ENCODE measurements at places on chromosomes 11 and 22.

GRCh38 chr22:35426801-35427140, 26.8 kb downstream of the MCM5 start:
- no peak for DNase-seq

DNA sequence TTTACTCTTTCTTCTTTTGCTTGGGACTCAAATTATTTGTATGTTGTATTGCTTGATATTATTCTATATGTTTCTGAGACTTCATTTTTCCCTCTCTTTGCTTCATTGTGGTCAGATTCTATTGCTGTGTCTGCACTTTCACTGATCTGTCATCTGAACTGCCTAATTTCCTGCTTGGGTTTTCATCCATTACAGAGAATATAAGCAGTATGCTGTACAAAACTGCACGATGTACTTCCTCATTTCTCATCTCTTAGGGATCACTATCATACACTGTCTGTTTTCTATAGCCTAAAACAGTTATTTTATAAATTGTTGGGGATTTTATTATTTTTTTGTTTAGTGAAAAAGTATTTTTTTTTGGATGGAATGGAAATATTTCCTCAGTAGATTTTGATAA, 736.7 kb upstream of the ANO5 start:
- DNase-seq: no peak

GRCh38 chr22:31138126-31138525, 2.2 kb downstream of the PLA2G3 start:
- DNase-seq: no peak

- no peak for DNase-seq
Observed at GRCh38 chr11:70322666-70323065, 52.2 kb downstream of the PPFIA1 start.

- DNase-seq: no peak
Observed at GRCh38 chr11:8318536-8318935, 54.9 kb upstream of the LMO1 start.

DNA sequence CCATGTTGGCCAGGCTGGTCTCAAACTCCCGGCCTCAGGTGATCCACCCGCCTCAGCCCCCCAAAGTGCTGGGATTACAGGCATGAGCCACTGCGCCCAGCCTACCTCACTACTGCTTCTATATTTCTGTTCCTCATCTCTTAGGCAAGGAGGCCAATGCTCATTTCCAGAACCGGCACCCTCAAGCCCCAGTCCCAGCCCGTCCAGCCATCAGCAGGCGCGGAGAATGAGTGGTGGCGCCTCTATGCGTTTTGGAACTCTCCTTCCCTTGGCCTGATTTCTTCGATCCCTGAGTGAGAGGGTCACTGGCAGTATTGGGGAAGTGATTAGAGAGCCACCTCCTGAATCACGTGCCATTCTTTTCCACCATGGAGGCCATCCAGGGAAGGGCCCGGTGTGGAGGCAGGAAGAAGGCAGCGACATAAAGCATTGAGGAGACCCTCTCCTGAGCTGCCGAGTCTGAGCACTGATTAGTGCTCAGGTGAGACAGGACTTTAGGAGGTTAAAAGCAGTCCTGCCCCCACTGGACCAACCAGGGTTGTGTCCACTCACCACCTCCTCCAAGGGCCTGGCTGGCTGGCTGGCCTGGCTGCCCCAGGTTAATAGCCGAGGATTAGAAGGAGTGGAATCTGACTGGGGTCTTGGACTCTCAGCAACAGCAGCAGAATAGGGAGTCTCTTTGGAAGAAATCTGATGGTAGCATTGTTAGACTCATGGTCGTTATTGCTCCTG, 8.7 kb downstream of the GRIK4 start:
- no peak for DNase-seq

DNA sequence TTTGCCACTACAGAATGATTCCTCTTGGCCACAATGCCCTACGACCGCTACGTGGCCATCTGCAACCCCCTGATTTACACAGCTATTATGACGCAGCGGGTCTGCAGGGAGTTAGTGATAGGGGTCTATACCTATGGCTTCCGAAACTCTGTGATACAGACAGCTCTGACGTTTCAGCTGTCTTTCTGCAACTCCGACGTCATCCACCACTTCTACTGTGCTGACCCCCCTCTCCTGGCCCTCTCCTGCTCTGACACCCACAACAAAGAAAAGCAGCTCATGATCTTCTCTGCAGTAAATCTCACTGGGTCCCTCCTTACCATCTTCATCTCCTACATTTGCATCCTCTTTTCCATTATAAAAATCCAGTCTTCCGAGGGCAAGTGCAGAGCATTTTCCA, 52.3 kb upstream of the OR5P2 start:
- no peak for DNase-seq

DNA sequence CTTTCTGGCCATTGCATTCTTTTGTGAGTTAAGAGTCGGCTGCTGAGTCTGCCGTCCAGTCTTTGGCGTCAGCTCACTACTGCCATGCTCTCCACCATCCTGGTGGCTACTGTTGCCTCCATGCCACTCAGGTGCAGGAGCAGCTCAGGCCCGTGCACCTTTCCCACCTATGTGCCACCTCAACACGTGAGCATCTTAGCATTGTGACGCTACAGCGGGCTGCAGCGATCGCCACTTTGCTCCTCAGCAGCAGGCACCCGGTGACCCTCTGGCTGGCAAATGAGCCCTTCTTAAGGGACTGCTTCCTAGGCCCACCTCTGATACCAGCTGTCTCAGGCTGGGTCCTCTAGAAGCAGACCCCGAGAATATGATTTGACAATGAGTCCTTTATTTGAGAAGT, 11.5 kb upstream of the KMT5B start:
- DNase-seq: no peak

DNA sequence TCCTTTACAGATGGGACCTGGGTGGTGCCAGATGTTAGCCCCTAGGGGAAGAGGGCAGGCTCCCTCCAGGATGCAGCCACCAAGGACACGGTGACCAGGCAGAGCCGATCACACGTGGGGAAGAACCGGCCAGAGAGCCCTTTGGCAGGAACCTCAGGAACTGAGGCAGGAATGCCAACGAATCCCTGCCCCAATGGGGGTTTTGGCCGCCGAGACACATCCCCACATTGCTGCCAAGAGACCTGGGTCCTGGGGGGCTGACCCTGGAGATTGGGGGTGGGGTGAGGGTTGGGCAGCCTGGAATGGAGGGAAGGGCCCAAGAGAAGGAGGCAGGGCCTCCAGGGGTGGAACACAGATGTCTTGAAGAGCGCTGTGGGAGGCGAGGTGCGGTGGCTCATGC, 28.7 kb upstream of the LMO1 start:
- DNase-seq: no peak

- no peak for DNase-seq
Observed at GRCh38 chr11:121476379-121477032, 23.7 kb upstream of the SORL1-AS1 start.

All from T-helper 9 cell (primary cell).